Kidney tubule cell (primary cell): ENCODE measurements at places on chromosomes 3 and 15.
A peak's percentile ranks its signal among the peaks of the same experiment; 100 is the strongest.

GRCh38 chr15:73017987-73018386, 34.3 kb upstream of the NEO1 start:
- DNase-seq: no peak

DNA sequence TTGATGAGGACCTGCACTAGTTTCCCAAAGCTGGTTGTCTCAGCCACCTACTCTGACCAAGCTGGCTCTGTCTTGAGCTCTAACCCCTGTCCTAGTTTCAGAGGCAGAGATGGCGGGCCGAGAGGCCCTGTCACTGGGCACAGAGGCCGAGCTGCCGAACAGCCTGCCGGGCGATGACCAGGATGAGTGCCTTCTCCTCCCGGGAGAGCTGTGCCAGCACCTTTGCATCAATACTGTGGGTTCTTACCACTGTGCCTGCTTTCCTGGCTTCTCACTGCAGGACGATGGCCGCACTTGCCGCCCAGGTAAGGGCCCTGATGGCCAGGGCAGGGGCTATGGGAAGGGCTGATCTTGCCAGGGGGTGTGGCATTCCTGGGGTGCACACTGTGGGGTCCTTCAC, 69.1 kb downstream of the FBLN2 start:
- DNase-seq: no peak

- DNase-seq: peak; percentile 30
Measured at GRCh38 chr3:161560008-161560637, 63.5 kb downstream of the OTOL1 start.

DNA sequence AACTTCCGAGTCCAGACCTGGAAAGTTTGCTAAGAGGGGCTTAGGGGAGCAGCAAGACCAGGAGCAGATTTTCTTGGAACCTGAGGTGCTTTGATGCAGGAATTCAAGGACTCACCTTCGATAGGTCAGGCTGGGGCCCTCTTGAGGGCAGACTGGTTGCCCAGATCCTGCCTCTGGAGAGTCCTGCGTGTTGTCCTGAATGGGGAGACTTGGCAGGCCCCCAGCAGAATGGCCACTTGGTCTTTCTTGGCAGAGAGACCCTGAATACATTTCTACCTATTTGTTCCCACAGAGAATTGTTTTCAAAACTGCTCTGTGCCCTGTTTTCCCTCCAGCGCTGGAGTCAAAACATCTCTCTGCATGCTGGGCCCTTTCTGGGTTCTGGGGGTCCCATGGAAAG, 4.2 kb downstream of the KLF13 start:
- no peak for DNase-seq

DNA sequence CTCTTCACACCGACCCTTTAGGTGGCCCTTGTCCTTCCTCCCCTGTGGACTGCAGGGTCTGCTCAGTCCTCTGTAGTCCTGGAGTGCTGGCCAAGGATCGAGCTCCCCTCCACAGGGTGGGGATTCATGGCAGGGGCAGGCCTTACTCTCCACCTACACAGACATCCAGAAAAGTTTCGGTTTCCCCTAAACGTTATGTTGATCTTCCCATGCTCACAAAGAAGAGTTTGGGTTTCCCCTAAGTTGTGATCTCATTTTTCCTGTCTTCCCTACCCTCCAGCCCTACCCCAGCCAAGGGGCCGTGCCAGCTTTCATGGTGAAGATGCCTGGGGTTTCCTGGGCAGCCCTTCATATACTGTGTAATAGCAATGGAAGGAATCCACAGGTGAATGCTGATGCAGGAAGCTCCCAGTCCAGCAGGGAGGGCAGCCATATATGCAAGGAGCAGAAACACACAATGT, 10.3 kb downstream of the STOML1 start:
- DNase-seq: peak; percentile 78

DNA sequence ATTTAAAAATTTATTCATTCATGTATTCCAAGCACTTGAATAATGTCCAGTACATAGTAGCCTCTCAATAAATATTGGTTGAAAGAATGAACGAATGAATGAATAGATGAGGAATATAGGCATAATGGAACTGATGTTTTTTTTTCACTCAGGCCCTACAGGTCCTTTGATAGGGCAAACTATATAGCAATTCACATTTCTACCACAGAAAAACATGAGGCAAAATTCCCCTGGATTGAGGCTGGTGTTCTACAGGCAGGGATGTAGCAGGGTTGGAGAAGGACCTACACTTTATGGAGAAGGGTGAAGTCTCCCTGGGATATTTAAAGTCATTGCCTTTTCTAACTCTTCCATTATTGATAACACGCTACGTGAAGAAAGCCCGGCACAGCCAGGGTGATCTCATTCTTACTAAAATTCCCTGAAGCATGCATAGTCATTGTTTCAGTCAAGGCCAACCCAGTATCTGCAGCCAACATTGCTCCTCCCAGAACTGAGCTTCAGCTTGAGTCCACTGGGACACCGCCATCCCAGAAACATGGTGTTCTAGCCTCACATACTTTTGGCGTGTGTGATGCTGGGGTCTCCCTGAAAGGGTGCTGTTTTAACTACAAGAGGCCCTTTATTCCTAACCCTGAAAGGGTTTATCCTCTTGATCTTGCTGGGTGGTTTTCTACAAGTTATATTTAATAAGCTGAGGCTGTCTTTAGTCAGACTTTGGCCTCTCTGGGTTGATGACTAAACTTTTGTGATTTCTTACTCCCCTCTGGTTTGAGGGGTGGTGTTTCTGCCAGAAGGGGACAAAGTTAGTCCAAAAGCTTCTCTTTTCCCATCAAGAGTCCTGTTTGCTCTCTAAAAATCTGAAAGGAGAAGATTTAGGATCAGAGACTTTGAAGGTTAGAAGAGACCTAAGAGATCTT, 25.9 kb upstream of the FBN1 start:
- peak; percentile 26 for DNase-seq

GRCh38 chr3:50612970-50613846, 1.6 kb upstream of the CISH start:
- DNase-seq: no peak

GRCh38 chr3:25508901-25509300, 80.8 kb downstream of the RARB start:
- peak; percentile 89 for DNase-seq

DNA sequence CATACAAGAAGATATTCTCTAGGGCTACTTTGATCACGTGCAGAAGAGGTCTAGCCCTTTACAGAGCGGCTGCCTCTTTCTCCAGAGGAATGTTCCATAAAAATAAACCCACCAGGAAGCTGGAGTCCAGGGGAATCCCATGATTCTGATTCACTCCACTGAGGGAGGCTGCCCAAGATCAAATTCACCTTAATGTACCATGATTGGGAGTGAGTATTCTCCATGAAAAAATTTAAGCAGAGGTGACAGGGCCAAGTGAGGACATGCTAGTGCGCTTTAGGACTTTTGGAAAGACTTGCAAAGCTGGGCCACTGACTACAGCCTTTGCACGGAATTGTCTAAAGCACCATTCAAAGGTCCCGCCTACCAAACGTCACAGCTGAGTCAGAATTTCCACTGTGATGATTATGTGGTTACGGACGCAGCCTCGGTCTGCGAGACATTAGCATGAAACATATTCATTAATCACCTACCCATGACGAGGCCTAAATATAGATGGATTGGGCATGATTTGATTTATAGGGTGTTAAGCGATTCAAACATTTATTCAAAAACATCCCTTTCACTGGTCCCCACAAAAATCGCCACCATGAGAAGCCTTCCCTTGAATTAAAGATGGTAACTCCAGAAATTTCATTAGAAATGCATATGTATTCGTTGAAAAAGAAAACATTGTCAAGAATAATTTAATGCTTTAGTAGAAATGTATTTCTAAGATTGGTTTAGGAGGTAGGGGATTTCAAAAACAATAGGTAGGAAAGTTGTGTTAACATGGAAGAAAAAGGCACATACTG, 152.6 kb downstream of the GREM1 start:
- DNase-seq: peak; percentile 74

DNA sequence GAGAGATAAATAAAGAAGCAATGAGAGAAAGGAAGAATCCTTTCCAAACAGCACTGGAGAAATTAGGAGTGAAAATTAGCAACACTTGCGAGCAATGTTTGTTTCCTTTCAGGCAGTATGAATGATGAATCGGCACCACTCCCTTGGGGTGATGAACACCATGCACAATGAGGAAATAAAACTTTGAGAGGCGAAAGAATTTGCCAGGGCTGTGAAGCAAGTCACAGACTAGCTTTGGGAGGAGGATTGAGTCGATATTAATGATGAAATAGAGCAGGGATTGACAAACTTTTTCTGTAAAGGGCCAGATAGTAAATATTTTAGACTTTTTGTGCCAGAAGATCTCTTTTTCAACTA, 237.7 kb downstream of the AGBL1 start:
- no peak for DNase-seq

DNA sequence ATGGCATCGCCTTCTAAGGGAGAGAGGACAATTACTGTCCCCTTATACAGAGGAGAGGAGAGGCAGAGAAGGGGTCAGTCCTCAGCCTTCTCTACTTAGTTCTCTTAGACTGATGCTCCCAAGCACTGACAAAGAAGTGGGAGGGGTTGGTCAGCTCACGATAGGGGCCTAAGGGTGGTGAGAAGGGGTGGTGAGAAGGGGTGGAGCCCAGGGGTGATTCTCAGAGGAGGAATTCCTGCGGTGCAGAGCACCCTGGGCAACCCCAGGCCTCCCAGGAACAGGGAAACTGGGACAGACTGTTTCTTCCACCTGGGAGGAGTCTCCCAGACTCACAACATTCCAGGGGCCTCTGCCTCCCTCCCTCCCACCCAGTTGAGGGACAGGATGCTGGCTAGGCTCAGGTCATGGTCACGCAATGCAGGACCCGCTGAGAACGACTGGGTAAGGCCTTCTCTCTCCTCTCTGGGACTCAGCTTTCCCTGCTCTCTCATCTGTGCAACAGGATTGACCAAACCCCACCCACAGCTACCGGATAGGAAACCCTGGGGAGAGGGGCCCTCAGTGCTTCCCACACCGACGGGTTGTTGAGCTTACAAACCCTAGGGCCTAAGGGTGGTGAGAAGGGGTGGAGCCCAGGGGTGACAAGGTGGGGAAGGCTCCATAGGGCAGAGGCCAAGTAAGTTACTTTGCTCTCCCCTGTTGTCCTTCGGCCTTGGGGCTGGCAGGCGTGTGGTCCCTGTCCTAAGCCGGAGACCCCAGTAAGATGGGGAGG, 1.5 kb downstream of the TPRA1 start:
- DNase-seq: peak; percentile 96

GRCh38 chr15:65996901-65997300, 127.6 kb downstream of the RAB11A start:
- no peak for DNase-seq

DNA sequence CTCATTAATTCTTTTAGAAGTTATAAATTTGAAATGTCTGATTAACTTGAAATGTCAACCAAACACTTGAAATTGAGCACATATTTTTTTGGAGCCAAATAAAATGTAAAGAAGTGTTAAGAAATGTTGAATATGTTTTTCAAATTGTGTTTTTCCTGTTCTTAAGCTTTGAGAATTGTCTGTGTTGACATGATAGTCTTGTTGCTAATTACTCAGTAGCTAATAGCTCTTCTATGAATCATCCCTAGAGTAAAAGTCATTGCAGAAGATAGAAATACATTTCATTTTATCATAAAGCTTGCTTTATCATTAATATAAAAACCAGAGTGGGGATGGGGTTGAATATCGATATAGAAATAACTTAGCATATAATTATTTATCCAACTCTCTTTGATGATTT, 41.9 kb upstream of the ABHD10 start:
- DNase-seq: peak; percentile 52
